ENCODE measurements at places on chromosomes 13 and 19.

- no peak for DNase-seq
Observed at GRCh38 chr13:28576067-28576466, 81.1 kb upstream of the FLT1 start.

- no peak for DNase-seq
Observed at GRCh38 chr13:111347438-111347837, 27.0 kb downstream of the TEX29 start.

- no peak for DNase-seq
Observed at GRCh38 chr13:110380359-110381028, 73.4 kb downstream of the COL4A2 start.

GRCh38 chr13:90732049-90732448 lies 615.4 kb upstream of the MIR17HG start:
- DNase-seq = no peak

Data from HAP-1 (cell line).